ENCODE measurements at places on chromosomes 1 and 21.

GRCh38 chr1:38831731-38832369, 27.7 kb downstream of the RRAGC start:
- no peak for DNase-seq

GRCh38 chr1:97553971-97554370, 366.9 kb downstream of the DPYD start:
- DNase-seq = no peak

DNA sequence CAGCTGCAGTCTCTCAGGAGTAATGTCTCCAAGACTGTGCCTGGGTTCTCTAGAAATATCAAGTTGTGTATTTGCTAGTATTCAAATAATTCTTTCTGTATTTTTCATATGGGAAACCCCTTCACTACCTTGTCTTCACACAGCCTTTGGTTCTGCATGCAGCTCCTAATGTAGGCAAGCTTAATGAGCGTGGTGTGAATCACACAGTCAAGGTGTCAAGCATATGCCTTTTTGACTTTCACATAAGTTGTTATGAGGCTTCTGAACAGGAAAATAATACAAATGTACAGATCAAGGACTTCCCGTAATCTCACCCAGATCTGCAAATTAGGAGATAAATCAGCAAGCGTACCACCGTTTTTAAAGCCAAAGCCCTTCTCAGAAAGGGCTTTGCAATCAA, at the start of gene FCRL3:
FCRL3 (minus strand) TSS at position 38 of the 400 bp plus-strand sequence. CDS start 280 bp downstream, outside the sequence.
- no peak for DNase-seq

GRCh38 chr1:178726545-178726944, 1.5 kb downstream of the RALGPS2 start:
- no peak for DNase-seq

- DNase-seq = no peak
Measured at GRCh38 chr1:178023181-178023618, 53.3 kb upstream of the SEC16B start.

DNA sequence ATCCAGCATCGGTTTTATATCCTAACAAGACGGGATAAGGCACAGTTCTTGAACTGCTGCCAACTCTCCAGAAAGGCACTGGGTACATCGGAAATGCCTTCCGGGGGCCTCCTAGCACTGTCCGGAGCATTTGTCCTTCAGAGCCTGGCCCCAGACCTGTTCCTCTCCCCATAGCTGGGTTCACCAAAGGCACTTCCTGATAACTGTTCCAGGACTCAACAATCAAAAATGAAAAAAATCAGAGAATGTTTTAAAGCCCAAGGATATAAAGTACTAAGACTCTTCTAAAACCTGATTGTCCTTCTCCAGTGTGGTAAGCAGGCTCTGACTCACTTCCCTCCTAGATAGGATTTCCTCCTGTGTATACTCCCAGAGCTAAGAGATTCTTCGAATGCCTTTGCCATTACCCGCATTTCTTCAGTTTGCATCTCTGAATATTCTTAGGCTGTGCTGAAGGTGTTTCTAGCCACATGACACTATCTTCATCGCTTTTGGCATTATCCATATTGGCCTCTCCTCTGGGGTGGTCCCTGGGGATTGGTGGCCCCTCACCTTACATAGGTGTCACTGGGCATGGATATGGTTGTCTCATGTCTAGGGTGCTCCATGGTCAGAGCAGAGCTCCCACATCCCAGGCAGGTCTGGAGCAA, 112.9 kb downstream of the ZBTB18 start:
- peak; percentile 91 for DNase-seq

GRCh38 chr1:88462488-88463261, 221.4 kb upstream of the PKN2 start:
- DNase-seq = no peak

- DNase-seq = no peak
Measured at GRCh38 chr1:167634435-167634834, 4.4 kb downstream of the RCSD1 start.

GRCh38 chr1:233540816-233541215, 73.1 kb upstream of the KCNK1 start:
- DNase-seq = no peak

GRCh38 chr1:18554597-18554996, 73.9 kb downstream of the KLHDC7A start:
- no peak for DNase-seq
